ENCODE measurements at places on chromosomes 12 and 14. TPM values are rescaled to one million over a fixed set of nuclear protein-coding genes. Genes with fewer than 3 reads are reported as not detected.
A peak's percentile ranks its signal among the peaks of the same experiment; 100 is the strongest.

Gene RARG
- total RNA-seq, result 5.2 TPM

Gene NKX2-8
- not detected for total RNA-seq

Gene DTX1
- total RNA-seq, result 4.6 TPM

Gene ESRRB
- not detected for total RNA-seq

DNA sequence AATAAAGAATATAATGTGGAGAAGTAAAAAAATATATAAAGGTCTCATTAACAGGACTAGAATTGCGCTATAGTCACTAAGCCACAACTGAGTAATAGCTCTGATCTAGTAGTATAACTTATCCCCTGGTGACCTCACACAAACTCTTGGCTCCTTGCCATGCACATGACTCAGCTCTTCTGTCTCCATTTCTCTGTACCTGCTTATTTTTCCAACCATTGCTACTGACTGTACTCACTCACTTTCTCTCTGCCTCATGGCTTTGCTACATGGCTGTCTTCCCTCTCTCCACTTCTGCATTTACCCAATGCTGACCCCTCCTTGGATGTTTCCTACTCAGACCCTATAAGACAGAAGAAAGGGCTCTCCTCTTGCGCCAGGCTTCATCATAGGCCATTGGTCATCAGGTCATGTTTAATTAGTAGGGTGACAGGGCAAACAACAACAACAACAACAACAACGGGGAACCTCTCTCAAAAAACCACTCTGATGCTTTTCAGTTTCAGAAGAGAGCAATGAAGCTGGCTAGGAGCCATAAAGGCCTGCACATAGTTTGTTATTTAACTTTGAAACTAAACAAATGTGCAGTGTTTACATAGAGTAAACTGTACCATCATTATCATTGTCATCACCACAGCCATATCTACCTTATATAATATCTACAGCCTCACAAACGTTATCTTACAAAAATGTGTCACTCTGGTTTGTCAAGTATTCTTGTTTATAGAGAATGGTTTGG, 25.6 kb upstream of the KRAS start:
- DNase-seq, result peak; percentile 84

DNA sequence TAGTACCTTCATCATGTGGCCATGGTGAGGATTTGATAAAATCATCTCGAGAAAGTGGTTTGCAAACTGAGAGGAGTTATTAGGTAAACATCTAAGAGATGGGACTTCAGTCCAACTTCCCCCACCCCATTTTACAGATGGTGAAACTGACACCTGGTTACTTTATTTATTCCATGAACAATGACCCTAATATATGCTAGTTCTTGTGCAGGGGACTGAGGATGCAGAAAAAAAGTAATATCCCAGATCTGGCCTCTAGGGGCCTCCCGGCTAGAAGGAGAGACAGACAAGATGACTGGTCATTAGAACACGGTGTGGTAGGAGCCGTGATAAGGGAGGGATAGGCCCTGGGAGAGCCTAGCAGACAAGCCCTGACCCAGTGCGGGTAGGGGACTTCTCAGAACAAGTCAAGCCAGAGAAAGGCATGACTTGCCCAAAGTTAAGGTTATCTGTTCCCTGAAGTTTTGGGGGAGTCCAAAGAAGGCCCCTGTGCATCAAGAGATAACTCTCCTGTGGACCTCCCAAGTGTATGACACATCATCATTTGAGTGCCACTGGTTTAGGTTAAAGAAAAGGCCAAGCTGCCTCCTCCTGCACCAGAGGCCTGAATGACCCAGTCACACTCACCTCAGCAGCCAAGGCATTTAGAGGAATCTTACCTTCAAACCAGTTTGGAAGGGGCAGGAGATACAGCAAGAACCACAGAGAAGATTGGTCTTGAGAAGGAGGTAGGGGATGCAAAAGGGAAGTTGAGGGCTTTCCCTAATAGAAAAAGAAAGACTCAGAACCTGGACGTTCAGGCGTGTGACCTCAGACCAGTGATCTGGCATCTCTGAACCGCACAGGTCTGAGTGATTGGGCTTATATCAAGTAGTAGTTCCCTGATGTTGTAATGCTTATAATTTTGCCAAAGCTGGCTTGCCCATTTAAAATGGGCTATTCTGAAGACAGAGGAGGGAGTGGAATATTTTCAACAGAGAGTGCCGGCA, 1.6 kb downstream of the CMKLR1 start:
- DNase-seq, result peak; percentile 28

- DNase-seq, result no peak
Measured at GRCh38 chr12:94534774-94535509, 75.3 kb upstream of the CEP83 start.

GRCh38 chr14:29937116-29937515, 9.5 kb upstream of the PRKD1 start:
- DNase-seq, result no peak

DNA sequence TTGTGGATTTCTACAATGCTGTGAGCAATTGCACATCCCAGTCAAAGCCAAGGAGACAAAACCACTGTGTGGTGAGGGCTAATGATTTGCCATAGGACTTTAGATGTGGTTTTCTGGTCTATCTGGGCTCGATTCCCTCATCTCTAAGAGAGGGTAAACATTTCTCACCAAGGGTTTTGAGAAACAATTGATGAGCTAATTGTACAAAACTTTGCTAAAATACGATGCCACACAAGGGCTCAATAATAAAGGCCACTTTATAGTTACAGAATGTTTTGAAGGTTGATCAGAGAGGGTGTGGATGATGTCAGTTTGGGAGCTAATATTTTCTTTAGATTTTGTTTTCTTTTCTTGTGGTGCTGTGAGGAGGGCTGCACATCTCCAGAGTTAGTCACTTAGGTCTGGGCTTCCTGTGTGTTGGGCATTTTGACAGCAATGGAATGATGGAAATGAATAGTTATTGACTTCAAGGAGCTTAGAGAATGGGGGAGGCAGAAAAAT, 60.8 kb upstream of the SLC38A4 start:
- peak; percentile 9 for DNase-seq

GRCh38 chr12:63849641-63850040, 5.1 kb downstream of the SRGAP1 start:
- DNase-seq, result no peak

DNA sequence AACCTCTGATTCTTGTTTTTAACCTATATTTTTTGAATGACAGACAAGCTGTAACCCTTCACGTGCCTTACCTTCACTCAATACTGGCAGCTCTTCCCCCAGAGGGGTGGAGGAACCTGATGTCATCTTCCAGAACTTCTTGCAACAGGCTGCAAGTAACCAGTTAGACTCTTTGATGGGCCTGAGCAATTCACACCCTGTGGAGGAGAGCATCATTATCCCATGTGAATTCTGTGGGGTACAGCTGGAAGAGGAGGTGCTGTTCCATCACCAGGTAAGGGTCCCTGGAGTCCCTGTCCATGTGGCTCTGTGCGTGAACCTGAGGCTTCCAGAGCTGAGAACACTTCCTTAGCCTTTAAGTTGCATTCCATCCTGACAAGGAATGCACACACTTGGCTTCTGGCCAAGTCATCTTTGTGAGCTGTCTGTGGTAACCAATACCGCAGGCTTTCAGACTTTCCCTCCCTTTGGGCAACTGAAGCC, 22.7 kb downstream of the TRAFD1 start:
- DNase-seq, result peak; percentile 65

DNA sequence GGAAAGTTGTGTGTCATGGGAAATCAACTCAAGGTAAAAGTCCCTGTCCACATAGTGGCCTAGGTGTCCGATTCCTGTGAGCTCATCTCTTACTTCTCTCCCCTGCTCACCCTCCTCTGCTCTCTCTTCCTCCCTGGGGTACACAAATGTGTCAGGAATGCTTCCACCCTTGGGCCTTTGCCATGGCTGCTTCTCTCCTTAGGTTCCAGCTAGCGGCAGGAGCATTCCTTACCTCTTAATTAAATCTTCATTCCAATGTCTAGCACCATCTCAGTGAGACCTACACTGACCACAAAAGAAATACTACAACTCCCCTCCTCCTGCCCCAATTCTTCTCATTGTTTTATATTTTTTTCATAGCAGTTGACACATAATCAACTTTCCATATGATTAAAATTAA, 298.6 kb downstream of the PDZRN4 start:
- DNase-seq, result peak; percentile 50

- DNase-seq, result no peak
Measured at GRCh38 chr12:52042706-52043385, 8.4 kb upstream of the NR4A1 start.

- no peak for DNase-seq
Measured at GRCh38 chr14:106141242-106142220, 615.1 kb downstream of the TMEM121 start.

DNA sequence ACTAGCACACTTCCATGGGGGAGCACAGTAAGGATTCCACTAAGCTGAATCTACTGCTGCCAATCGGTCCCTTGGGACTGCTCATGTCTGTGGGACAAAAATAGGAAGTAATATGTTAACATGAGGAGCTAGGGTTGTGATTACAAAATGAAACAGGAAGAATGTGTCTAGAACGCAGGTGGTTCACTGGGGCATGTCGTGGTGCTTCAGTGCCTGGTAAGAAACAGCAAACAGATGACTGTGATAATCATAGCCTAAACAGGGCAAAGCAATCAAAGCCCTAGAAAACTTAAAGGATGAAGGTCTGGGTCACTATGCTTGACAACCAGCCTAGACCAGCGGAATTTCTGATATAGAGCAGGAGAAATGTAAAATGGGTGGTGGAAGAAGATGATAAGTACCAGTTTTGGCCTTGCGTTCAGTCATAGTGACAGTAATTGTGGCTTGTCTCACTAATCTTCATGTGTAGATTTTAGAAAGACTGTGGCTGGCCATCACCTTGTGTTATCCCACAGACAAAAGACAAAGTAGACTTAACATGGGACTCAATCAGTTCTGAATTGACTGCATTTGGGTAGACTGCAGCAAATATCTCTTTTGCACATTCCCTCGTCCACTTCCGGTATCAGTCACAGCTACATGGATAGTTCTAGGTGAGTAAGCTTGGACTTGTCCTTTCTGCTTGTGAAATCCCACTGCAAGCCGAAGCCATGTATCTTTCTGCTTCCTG, 51.4 kb downstream of the WASHC3 start:
- peak; percentile 1 for DNase-seq

DNA sequence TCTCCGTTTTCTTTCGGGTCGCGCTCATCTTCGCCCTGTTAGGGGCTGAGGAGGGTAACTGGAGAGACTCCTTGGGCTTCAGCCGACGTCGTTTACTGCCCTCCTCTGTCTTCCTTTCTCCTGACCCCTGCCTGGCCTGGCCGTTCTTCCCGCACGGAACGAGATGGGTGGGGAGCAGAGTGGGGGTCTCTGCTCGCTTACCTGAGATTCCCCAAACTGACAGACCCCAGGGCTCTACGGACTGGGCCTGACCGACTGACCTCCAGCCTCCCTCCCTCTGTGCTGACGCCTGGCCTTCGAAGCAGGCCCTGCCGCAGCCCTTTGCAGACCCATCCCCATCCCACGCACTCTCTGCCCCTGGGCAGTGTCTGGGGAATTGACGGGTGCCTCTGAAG, 439 bp downstream of the GOLGA5 start:
- DNase-seq, result peak; percentile 20

DNA sequence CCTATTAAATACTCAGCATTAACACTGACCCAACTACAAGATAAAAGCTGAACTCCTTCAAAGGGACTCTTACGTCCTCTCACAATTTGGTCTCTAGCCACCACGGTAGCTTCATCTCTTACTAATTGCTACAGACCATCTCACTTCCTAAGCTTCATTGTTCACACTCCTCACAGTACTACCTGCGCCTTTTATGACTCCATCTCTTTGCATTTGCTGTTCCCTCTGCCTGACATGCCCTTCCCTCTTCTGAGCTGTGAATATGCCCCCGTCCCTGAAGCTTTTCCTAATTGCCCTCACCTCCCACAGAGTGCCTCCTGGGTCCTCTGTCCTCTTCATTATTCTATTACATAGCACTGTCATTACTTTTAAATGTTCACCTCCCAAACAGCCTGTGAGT, 2.5 kb downstream of the EEA1 start:
- DNase-seq, result no peak

DNA sequence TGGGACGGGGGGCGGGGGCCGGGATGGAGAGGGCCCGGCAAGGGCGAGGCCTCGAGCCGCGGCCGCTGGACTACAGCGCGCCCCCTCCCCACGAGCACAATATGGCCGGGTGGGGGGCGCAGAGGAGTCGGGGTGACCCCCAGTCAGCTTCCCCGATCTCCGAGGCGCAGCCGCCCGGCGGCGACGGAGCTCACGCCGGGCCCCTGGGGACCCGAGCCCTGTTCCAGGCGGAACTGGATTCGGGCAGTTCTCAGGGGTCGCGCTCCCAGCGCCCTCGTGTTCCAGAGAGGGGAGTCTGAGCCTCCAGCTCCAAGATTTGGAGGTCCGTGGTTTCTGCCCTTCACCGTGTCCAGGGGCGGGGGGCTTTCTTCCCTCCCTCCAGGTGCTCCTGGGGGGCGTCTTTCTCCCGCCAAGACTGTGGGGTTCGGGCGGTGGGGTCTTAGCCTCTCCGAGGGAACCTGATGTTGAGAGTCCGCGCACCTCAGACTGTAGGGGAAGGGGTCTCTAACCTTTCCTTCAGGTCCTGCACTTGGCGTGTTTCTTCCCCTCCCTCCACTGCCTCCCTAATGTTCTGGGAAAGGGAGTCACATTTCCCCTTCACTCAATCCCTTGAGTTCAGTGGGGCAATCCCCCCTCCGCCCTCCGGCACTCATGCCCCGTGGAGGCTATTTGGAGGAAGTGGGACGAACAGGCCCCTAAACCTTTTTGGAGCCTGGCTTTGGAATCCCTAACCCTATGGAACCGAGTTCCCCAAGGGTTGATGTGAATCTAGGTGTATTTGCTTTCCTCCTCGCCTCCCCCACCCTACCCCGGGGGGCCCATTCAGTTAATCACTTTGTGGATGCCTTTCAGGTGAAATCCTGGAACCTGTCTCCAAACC, 584 bp downstream of the ACVR1B start:
- no peak for DNase-seq

GRCh38 chr12:95004610-95005009, 1.1 kb upstream of the NDUFA12 start:
- DNase-seq, result peak; percentile 5

GRCh38 chr12:106015646-106016045, 123.1 kb downstream of the NUAK1 start:
- no peak for DNase-seq

DNA sequence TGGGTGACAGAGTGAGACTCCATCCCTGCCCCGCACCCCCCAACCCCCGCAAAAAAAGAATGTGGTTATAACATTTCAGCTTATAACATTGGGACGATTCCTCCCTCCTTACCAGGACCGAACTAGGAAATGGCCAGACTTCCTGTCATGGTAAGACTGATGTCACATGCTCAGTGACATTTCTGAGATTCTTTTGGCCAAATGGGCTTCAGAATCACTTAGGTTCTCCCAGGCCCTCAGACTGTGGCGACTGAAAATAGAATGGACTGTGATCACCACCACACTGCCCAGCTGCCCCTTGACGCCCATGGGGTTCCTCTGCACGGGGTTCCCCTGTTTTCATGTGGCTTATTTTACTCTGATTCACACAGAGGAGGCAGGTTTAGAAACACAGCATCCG, 115.0 kb upstream of the EVL start:
- DNase-seq, result no peak

Measured in lung microvascular endothelial cell (primary cell).